ENCODE measurements at places on chromosomes 3 and 15.

DNA sequence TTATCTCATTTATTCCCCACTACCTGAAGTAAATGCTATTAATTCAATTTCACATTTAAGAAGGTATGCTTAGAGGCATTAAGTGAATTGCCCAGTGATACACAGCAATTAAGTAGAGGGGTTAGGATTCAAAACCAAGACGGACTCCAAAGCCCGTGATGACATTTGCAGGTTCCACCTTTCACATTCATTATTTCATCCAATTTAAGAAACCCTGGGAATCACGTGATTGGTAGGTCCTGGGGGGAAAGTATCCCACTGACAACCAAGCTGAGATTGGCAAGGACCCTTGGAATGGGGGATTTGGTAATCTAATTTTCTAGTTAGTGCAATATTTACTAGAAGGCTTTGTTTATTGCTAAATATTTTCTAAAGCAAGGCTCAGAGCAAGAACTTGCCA, 1.8 kb downstream of the POMGNT2 start:
- no peak for DNase-seq

- DNase-seq, result peak; percentile 87
These were observed 154.3 kb upstream of the BHLHE40 start for GRCh38 chr3:4824926-4825325.

GRCh38 chr3:178367817-178368617, 168.2 kb upstream of the KCNMB2 start:
- no peak for DNase-seq

DNA sequence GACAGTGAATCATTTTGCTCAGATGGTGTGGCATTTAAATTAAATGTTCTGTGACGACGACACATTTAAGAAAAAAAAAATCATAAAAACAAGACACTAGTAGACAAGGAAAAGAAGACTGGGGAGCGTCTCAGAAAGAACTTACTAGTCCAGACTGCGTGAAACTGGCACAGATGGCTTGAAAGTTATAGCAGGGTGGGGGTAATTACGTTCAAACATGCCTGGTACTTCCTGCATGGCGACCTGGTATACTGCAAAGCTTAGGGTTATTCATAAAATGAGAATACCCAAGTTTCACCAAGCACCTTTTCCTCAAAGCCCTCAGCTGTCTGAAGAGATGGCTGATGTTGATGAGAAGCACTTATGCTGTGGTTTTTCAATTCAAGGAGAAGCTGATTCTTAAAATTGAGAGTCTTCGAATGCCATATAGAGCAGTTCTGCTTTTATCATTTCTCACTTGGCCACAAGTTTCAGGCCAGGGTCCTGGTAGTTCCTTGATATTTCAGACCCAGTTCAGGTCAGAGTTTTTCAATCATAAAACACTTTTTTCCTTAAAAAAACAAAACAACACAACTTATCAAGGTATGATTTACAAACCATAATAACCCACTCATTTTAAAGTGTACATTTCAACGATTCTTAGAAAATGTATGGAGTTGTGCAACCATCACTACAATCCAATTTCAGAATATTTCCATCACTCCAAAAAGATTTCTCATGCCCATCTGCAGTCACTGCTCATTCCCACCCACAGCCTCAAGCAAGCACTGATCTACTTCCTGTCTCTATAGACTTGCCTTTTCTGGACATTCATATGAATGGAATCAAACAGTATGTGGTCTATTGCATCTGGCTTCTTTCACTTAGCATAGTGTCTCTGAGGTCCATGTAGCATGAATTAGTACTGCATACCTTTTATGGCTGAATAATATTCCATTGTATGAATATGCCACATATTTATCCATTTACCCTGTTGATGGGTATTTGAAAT, 24.7 kb downstream of the PCOLCE2 start:
- DNase-seq, result peak; percentile 32

GRCh38 chr3:14703128-14703750, 28.3 kb downstream of the C3orf20 start:
- DNase-seq, result no peak

- DNase-seq, result peak; percentile 82
These were observed 11.0 kb upstream of the ARL14 start for GRCh38 chr3:160665784-160666526.

- no peak for DNase-seq
These were observed 89.5 kb downstream of the ANP32A start for GRCh38 chr15:68730976-68731897.

GRCh38 chr3:140850210-140850955, 91.3 kb upstream of the SLC25A36 start:
- DNase-seq, result peak; percentile 5

GRCh38 chr3:183350164-183350563, 78.3 kb downstream of the MCF2L2 start:
- no peak for DNase-seq

DNA sequence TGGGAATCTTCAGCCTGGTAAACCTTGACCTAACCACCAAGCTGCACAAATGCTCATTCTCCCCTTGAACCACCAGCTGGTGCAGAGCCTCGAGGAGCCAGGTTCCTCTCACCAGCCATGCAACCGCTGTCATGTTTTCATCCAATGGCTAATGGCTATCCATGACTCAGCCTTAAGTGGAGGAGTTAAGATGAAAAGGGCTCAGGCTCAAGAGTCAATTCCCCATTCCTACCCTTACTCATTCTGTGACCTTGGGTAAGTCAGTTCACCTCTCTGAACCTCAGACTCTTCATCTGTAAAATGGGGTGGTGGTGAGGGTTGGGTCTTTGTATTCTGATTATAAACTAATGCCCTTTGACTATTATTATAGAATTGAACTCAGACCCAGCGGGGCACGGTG, 515.6 kb downstream of the SHQ1 start:
- DNase-seq, result no peak

GRCh38 chr3:197683191-197683590, 53.5 kb downstream of the RUBCN start:
- DNase-seq, result no peak

DNA sequence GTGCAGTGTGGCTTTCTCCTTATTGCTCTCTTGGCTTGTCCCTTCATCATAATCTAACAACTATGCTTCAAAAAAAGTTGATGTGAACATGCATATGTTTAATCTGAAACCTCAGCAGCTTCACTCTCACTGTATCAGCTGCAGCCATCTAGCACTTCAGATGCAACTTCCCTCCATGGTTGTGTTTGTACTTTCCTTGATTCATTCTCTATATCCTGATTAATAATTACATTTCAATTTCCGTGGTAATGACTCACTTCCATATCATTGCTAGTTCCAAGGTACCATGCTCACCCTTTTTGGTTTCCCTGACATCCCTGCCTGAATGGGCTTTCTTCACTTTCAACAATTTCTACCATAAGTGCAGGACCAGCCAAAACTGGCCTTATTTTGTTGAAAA, 51.2 kb downstream of the MDFIC2 start:
- DNase-seq, result no peak

DNA sequence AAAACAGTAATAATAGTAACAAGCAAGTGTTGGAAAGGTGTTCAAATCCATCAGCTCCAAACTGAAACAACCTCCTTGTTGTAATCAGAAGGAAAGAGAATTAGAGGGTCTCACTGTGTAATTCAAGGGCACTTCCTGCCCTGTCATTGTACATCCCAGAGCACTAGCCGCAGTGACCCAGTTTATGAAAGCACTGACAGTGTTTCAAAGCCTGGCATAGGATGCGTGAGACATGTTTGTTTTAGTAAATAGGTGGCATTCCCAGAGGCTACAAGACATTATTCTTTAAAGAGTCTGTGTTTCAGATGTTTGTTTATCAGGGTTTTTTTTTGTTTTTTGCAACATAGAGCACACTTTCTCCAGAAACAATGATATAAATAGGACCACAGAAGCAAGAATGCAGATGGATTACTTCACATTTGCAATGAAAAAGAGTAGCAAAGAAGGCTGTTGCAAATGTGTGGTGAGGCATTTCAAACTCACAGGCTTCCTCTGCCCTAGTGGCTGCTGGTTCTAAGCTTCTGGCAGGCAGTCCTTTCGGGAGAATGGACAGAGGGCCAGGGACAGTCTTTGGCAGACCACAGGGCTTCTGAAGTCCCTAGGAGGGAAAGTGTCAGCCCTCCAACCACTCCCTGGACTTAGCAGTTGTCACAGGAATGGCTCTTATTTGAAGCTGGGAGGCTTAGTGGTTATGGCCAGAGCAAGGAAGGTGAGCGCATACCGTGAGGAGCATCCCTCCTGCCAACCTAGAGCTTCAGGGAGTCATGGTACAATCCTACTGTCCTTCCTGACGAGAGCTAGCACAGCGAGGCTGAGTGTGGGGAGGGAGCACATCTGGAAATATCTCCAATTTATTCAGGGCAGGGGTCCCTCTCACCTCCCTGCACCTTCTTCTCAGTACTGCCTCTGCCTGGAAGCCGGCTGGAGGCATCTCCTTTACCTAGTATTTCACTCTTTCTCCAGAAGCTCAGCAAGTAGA, 31.4 kb upstream of the TIPARP start:
- no peak for DNase-seq

GRCh38 chr3:121604759-121605158, 11.6 kb downstream of the FBXO40 start:
- no peak for DNase-seq

- peak; percentile 57 for DNase-seq
These were observed 18.7 kb downstream of the AP3S2 start for GRCh38 chr15:89874926-89875564.

- no peak for DNase-seq
These were observed 18.4 kb upstream of the TM4SF19 start for GRCh38 chr3:196356556-196356955.

DNA sequence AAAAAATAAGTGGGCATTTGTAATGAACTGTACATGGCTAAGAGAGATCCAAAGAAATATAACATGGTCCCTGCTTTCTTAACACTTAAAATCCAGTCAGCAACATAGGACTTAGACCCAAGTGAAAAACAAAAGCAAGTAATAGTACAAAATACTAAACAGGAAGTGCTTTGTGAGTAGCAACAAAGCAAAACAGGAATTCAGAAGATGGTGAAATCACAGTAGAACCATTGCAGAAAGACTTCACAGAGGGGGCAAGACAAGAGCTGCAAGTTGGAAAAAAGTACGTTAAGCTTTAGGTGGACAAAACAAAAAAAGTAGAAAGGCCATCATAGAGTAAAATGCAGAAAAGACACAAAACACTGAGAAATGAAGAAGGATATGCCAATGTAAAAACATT, 116.0 kb downstream of the TBC1D5 start:
- DNase-seq, result no peak

DNA sequence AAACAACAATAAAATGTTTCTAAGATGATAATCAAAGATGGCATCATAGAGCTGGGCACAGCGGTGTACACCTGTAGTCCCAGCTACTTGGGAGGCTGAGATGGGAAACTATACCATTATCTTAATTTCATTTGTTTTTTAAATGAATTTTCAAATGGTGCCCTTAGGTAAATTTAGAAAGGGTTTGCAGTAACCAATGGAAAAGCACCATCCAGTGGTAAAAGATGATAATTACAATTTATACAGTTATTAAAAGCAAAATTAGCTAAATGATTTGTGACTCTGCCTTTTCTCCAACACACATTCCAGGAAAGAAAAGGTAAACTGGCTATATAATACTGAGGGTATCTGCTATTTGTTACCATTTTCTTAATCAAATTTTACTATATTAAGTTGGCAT, 14.4 kb upstream of the ANKRD28 start:
- DNase-seq, result peak; percentile 31

- peak; percentile 13 for DNase-seq
These were observed 61.1 kb upstream of the GPD1L start for GRCh38 chr3:32045091-32045915.

- DNase-seq, result no peak
These were observed 566.9 kb upstream of the CCDC54 start for GRCh38 chr3:106810300-106810875.

DNA sequence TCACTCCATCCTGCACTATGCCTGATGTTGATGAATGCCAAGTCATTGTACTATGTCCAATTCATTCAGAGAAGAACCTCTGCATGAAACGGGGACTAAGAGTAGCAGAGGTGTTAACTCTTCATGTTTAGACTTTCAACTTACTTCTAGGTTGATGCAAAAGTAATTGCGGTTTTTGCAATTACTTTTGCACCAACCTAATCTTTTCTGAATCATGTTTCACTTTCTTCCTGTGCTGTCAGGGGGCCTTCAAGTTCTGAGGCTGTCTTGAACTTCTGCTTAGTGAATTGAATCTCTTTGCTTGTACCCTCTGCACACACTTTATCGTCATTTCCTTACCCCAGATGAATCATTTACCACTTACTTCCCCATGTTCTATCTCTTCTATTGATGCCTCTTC, 636.2 kb downstream of the NAALADL2 start:
- DNase-seq, result no peak

DNA sequence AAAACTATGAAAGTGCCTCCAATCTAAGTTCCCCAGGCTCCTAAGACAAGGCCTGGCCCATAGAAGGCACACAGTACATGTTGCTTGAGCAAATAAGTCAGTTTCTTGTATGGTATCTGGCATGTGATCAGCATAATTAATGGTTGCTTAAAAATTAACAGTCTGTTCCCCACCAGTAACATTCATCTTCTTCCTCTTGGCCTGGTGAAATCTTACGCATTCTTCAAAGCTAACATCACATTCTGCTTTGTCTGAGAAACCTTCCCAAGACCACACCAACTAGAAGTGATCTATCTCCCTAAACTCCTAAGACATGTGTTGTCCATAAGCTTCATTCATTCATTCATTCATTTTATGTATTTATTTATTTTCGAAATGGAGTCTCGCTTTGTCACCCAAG, 48.1 kb downstream of the LIPC start:
- peak; percentile 36 for DNase-seq

DNA sequence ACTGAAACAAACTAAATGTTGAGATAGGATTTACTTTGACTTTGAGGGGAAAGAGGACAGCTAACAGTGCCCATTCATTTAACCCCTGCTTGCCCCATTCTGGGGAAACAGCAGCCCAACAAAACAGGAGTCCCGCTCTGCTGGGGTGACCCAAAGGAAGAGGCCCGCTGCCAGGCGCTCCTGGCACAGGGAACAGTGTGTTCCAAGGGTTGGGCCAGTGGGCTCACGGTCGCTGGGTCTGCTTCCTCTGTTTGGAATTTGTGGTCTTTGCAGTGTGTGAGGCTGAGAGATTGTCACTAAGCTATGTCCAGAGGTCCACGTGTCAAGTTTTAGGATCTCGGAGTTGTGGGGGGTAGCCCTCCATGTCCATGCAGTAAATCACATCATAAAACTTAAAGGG, 250.4 kb upstream of the C2CD4B start:
- no peak for DNase-seq

- DNase-seq, result no peak
These were observed 85.8 kb downstream of the SNRK start for GRCh38 chr3:43372007-43372740.

GRCh38 chr15:100762289-100762688, 117.3 kb upstream of the ALDH1A3 start:
- no peak for DNase-seq

- no peak for DNase-seq
These were observed 476.9 kb downstream of the SQOR start for GRCh38 chr15:46111730-46112129.

DNA sequence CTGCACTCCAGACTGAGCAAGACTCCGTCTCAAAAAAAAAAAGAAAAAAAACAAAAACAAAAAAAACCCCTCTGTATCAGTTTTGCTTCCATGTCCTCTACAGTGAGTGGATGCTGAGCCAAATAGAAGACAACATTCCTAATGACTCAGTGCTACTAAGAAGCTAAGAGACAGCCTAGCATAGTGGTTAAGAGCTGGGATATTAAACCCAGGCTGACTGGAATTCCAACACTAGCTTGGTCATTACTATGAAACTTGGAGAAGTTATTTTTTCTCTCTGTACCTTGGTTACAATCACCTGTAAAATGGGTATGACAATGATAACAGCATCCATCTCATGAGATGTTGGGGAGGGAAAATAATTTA, 60.9 kb upstream of the PYGO1 start:
- DNase-seq, result peak; percentile 67
